ENCODE measurements at places on chromosomes 3 and 15.

- DNase-seq, result no peak
These were observed 9.5 kb upstream of the KNSTRN start for GRCh38 chr15:40372981-40373380.

- DNase-seq, result no peak
These were observed 127.8 kb upstream of the P2RY1 start for GRCh38 chr3:152706991-152707713.

DNA sequence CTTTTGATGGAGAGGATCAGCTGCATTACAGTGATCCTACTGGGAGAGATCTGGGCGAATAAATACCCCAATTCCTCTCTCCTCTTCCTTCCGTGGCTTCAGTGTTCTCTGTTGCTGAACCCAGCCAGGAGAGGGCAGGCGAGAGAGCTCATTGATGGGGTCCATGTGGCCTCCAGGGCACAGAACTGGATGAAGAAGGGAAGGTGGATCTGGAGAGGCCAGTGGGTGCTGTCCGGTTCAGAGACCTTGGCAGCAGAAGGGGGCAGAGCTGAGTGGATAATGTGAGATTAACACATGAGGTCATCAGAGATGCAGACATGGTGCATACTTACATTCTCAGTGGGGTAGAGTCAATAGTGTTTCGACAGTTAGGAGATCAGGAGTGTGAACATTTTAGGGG, 193.6 kb downstream of the CLSTN2 start:
- DNase-seq, result no peak

DNA sequence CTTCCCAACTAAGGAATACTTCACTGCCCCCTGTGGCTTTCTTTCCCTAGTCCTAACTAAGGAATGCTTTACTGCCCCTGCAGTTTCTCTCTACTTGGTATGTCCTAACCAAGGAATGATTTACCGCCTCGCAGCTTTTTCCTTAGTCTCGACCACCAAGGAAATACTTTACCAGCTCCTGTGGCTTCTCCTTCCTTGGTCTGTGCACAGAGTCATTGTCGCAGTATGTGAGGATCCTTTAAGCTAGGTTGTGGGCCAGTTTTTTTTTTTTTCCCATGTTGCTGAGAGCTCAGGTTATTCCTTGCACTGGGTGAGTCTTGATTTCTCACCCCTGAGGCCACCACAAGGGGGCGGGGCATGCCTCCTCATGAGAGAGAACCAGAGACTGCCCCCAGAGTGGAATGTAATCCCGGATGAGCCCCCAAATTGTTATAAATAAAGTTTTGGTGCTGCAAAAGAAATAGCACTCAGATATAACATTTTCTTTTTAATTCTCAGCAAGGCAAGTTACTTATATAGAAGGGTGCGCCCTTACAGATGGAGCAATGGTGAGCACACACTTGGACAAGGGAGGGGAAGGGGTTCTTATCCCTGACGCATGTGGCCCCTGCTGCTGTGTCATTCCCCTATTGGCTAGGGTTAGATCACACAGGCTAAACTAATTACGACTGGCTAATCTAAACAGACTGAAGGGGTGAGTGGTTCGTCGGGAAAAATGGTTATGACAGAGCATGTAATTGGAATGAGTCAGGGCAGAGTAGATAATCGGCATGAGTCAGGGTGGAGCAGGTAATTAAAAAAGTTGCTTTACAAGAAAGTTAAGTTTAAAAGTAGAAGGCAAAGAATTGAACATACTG, 27.0 kb downstream of the NDUFB4 start:
- DNase-seq, result no peak

- no peak for DNase-seq
These were observed 252.6 kb downstream of the FOXP1 start for GRCh38 chr3:71330909-71331308.

GRCh38 chr15:41341519-41341918, 8.8 kb downstream of the NUSAP1 start:
- DNase-seq, result no peak

- peak; percentile 36 for DNase-seq
These were observed 4.0 kb upstream of the SMCO1 start for GRCh38 chr3:196518966-196519717.

Measured in CD8-positive, alpha-beta memory T cell (primary cell).